COR-L47 (cell line): ENCODE measurements at places on chromosomes 6 and 20.

DNA sequence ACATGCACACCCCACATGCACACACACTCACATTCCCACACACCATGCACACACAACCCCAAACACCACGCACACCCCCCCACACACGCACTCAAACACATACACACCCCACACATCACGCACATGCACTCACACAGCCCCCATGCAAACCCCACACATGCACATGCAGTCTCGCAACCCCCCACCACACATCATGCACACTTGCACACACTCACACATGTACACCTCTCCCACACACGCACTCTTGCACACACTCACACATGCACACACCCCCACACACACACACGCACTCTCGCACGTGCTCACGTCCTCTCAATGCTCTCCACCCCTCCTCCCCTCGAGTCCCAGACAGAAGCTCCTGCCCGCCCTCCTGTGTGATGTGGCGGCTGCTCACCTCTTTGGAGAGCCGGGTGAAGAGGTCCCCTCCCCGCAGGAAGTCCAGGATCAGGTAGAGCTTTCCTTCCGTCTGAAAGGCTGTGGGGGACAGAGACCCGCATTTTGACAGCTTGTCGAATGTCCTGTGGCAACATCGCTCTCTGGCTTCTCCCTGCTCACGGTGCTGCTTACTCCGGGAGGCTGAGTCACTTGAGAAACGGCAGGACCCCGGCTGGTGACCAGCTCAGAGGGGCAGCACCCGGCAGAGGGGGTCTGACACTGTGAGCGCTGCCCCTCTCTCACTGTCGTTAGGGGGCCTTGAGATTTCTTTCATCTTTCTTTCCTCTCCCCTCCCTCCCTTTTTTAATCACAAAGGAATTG lies 78.5 kb downstream of the RAMACL start:
- DNase-seq: no peak

- DNase-seq: no peak
Measured at GRCh38 chr20:11267762-11268335, 594.0 kb upstream of the JAG1 start.

GRCh38 chr6:96521306-96521643 lies 331 bp upstream of the UFL1 start:
- no peak for DNase-seq

GRCh38 chr6:23503173-23503572 lies 622.8 kb upstream of the NRSN1 start:
- DNase-seq: no peak

GRCh38 chr6:143842461-143842901 lies 657 bp upstream of the LTV1 start:
- DNase-seq: no peak

- DNase-seq: no peak
Measured at GRCh38 chr20:46923550-46923949, 28.9 kb downstream of the EYA2 start.

- DNase-seq: no peak
Measured at GRCh38 chr20:16654858-16655535, 74.8 kb upstream of the SNRPB2 start.

DNA sequence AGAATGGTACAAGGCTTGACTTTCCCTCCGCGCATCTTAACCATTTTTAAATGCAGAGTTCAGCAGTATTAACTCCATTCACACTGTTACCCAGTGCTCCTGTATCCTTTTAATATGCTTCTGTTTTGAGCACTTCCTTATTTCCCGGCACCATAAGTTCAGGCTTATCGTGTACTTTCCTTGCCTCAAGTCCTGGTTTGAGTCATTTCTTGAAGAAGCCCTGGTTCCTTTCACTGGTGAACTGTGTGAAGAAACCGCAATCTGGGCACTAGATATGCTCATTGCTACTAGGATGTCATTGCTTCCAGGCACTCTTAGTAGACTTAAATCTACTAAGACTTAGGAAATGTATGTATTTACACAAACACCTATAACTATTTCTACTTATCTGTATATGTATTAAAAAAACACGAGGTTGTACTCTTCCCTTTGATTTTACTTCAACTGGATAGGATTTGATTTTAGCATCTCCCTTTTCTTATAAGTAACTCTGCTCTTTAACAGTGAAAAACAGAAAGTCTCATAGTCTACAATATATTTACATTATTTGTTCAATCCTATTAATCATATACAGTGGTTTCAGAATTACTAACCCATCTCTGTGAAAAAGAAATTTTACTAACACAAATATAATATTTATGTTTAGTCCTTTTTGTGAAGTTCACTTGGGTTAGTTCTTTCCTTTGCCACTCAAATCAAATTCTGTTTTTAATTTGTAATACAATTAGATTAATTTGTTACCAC lies 135.5 kb downstream of the CDKAL1 start:
- DNase-seq: no peak
